ENCODE measurements at places on chromosomes 1 and 21.

GRCh38 chr1:17914131-17914530 is 159.0 kb downstream of the ACTL8 start:
- DNase-seq, result no peak

- no peak for DNase-seq
Measured at GRCh38 chr1:99869304-99869703, 19.1 kb downstream of the AGL start.

GRCh38 chr1:204443260-204443619 is 31.6 kb upstream of the PPP1R15B start:
- no peak for DNase-seq

DNA sequence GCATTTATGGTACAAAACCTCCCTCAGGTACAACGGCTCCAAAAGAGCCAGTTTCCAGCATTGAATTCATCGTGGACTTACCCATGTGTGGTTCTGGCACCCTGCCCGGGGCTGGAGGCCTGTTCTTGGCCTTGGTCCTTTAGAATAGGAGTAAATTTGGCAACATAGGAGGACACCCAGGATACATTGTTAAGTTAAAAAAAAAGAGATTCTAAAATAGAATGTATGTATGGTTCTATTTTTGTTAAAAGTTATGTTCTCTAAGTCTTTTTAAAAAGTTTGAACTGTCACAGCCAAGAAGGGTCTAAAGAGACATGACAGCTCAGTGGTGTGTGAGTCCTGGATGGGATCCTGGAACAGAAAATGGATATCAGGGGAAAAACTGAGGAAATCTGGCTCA is 25.9 kb downstream of the EPHX1 start:
- no peak for DNase-seq

GRCh38 chr1:184608581-184608980 is 146.1 kb downstream of the EDEM3 start:
- no peak for DNase-seq

DNA sequence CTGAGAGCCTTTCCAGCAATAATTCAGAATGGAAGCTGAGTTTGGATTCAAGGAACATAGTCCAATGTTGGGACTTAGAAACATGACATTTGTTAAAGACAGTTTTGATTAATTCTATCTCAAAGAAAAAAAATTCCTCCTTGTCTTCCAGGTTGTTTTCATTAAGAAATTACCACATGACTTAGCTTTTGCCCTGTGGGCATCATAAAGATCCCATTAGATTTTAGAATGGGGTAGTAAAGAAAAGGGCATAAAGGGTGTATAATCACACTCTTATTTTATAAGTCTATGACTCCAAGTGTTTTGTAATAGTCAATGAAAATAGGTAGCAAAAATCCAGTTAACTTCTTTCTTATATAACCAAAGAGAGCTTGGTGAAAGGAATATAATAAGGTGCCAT is 14.3 kb upstream of the PRKAA2 start:
- no peak for DNase-seq

DNA sequence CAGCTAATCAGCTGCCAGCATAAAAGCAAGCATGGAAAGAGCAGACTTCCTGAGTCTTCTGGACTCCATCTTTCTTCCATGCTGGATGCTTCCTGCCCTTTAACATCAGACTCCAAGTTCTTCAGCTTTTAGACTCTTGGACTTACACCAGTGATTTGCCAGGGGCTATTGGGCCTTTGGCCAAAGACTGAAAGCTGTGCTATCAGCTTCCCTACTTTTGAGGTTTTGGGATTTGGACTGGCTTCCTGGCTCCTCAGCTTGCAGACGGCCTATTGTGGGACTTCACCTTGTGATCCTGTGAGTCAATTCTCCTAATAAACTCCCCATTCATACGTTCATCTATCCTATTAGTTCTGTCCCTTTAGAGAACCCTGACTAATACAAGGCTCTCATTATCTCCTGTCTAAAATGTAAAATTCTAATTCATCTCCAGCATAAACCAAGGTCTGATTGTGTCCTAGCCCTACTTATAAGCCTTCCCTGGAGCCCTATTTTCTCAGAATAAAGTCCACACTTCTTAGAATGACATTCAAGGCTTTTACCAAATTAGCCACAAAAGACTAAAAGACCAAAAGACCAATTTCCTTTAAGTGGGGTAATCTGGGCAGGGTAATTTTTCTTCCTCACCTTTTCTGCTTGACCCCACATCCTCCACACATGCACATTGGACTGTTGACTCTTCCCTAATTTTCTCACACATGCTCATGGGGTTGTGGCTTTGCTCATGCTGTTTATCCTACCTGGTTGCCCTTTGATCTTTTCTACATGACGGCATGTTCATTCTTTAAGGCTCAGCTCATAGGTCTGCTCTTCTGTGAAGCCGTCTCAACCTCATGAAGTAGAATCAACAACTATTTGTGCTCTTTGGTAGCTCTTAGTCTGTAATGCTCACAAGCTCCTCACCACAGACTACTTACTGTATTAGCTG is 18.1 kb upstream of the ENAH start:
- no peak for DNase-seq

DNA sequence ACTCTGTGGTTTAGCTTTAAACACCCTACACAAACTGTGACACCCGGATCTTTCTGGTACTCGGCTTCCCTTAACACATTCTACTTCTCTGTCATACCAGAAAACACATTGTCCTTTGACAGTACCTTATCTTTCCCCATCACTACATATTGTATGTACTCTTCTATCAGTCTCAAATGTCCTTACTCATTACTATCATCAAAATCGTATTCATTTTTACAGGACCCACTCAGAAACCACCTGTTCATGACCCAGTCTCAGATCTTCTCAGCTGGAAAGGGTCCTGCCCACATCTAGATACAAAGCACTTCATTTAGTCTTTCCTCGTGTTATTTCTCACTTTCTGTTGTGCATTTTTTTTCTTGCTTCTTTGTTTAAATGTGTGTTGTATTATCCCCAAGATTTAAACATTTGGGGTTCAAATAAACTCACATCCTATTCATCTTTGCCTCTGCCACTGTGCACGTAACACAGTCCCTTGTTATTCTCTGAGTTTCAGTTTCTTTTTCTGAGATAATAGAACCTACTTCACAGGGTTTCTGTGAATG is 27.7 kb downstream of the CD34 start:
- no peak for DNase-seq

DNA sequence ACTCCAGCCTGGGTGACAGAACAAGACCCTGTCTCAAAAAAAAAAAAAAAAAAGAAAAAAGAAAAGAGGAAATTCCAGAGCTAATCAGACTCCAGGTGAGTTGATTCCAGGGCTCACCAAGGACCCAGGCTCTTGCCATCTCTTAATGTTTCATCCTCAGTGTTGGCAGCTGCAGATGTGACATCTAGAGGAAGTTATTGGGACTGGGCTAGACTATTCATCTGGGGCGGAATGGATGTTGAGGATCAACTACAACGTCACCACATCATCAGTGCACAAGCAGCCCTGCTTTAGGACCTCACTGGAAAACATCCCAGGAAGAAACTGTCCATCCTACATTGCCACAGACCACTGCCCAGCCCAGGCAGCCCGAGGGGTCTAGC is 28.6 kb upstream of the PARP1 start:
- no peak for DNase-seq

DNA sequence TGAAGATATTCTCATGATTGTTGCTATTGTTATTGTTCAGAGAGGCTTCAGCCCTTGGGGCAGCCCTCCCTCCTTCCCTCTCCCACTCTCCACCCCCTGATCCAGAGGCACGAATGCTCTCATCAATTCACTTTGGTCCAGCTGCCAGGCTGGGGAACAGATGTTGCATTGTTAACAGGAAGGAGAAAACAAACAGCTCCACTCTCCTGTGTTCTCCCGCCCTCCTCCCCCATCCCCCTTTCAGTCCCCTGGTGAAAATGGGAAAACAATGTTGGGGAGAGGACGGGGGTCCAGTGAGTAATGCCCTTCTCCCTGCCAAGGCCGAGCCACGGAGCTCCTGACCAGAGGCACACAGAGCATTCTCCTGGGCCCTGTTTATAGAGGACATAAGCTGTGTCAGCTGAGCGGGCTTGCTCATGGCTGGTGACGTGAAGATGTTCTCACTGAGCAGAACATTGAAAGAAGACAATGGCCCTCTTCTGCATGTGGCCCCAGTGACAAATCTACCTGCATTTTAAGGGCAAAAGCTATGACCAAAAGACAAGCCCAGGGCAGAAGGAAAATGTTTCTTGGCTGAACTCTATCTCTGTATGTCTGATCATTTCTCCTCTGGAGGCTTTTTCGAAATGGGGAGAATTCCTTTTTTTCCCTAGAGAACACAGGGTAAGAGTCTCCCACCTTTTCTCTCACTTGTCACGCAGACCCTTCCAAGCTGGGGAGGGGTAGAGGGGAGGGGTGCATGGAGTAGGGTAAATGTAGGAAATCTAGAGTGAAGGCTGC is 111.7 kb downstream of the GLUL start:
- no peak for DNase-seq

DNA sequence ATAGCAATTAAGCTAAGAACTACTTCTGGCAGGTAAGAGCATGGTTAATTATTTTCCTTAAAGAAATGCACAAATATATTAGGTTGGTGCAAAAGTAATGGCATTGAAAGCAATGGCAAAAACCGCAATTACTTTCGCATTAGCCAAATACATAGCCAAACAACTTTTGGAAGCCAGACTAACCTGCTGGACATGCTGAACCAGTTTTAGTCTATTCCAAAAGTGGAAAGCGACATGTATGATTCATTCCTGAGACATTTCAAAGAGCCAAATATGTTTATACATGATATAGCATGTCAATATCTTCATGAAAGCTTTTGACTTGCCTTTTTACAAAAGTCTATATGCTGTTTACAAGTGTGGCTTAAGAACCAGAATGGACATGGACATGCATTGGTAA is 23.4 kb upstream of the DR1 start:
- no peak for DNase-seq

DNA sequence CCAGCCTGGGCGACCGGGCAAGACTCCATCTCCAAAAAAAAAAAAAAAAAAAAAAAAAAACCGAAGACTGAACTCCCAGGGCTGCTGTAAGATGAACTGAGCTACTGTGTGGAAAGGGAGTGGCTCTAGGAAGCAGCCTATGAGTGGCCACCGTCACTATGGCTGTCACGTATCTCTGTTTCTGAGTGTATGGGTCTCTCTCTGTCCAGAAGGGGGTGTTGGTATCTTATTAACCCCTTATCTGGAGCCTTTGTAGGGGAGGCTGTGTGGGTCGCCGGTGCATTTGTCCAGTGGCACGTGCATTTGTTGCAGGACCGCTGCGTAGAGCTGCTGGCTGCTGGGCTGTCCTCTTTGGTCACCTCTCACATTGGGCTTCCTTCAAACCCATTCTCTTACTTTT is 326.6 kb downstream of the CAMTA1 start:
- DNase-seq, result no peak

GRCh38 chr1:70041317-70042045 is 163.9 kb downstream of the LRRC40 start:
- DNase-seq, result no peak

DNA sequence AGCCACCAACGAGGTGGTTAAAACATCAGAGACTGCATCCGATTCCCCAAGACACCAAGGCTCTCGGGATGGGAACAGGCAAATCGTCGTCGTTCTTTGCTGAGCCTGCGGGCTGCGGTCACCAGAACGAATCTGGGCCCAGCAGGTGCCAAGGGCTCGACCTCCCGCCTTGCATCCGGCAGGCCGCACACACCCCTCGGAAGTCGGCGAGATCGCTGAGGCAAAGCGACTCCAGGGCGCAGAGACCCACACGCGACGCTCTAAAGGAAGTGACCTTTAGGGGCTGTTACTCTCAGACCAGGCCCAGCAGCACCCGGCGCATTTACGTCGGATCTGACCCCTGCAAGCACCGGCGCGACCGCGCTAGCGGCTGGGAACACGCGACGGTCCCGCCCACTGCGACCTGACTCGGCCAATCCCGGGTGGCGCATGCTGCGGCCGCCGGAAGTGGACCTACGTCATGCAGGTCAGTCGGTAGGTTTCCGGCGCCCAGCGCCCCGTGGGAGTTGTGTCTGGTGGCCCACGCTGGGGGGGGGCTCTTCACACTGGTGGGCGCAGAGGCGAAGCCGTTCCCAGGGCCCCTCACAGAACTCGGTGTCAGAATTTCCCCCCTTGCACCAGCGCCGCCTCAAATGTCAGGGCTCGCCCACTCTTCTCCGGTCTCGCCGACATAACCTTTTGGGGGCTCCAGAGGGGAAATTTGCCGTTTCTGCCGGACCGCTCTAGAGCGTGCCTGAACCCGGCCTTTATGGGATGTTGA is 7.5 kb upstream of the PARK7 start:
- no peak for DNase-seq

- DNase-seq, result peak; percentile 91
Measured at GRCh38 chr1:16612332-16613172, 812 bp downstream of the NBPF1 start.

DNA sequence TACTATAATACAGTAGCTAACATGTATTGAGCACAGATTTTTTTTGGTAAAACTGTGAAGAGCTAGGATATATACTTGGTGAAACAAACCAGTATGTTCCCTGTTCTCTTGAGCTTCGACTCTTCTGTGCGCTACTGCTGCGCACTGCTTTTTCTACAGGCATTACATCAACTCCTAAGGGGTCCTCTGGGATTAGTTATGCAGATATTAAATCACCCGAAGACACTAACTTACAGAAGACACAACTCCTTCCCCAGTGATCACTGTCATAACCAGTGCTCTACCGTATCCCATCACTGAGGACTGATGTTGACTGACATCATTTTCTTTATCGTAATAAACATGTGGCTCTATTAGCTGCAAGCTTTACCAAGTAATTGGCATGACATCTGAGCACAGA is 24.7 kb downstream of the LGALS8 start:
- DNase-seq, result no peak

DNA sequence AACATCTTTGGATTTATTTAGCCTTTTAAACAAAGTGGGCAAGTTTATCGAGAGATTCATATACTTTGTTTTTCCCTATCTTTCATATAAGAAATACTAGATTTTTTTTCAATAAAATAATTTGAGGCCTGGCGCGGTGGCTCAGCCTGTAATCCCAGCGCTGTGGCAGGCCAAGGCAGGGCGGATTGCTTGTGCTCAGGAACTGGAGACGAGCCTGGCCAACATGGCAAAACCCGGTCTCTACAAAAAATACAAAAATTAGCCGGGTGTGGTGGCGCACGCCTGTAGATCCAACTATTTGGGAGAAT is 1.6 kb upstream of the CDC14A start:
- DNase-seq, result no peak

GRCh38 chr1:201573923-201574322 is 35.0 kb downstream of the NAV1 start:
- DNase-seq, result no peak

- DNase-seq, result no peak
Measured at GRCh38 chr1:240189386-240189989, 97.8 kb downstream of the FMN2 start.

DNA sequence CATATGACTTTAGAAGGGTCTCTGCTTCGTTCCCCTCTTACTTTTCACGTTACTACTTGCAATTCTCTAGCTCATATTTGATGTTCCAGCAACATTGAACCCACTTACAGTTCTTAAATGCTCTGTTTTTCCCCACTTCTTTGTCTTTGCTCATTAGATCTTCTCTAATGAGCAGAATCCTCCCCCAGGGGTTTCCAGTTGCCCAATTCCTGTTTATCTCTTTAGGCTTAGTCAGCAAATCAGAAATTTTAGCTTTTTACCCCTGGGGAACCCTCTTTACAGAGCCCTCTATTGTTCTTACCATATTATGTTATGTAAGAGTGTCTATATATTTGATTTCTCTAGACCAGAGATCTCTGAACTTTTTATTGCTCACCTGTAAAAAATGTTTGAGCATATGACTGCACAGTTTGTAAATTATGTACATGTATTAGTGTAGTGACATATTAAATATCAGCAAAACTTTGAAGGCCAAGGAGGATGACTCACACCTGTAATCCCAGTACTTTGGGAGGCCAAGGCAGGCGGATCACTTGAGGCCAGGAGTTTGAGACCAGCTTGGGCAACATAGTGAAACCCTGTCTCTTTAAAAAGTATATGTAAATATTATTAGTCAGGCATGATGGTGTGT is 71.4 kb downstream of the FNBP1L start:
- no peak for DNase-seq
